Mesenteric fat pad (tissue), 1 donor: ENCODE measurements at places on chromosomes 6 and 20. TPM values are rescaled to one million over a fixed set of nuclear protein-coding genes. Genes with fewer than 3 reads are reported as not detected.

DNA sequence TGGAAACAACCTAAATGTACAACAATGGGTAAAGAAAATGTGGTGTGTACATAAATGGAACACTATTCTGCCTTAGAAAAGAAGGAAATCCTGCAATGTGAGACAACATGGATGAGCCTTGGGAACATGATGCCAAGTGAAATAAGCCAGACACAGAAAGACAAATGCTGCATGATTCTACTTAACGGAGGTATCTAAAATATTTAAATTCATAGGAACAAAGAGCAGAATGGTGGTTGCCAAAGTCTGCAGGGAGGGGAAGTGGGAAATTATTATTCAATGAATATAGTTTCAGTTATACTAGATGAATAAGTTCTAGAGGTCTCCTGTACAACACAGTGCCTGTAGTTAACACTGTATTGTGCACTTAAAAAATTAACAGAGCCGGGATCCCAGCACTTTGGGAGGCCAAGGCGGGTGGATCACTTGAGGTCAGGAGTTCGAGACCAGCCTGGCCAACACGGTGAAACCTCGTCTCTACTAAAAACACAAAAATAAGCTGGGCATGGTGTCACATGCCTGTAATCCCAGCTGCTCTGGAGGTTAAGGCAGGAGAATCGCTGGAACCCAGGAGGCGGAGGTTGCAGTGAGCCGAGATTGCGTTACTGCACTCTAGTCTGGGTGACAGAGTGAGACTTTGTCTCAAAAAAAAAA is 71.4 kb upstream of the SNX9 start:
- no peak for DNase-seq

DNA sequence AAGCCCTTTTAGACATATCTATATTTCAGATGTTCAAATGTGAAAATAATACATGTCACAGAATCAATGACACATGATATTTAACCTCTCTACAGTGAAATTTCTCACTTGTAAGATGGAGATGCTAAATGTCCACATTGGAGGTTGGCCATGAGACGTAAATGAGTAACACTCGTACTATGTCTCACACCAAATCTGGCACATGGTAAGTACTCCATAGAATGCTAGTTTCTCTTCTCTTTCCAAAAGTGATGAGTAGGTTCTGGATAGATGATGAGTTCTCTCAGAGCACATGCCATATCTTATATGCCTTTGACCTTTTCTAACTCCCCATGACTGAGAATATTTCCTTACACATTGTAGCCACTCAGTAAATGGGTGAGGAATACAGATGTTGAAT is 17.7 kb downstream of the GFOD1 start:
- no peak for DNase-seq

DNA sequence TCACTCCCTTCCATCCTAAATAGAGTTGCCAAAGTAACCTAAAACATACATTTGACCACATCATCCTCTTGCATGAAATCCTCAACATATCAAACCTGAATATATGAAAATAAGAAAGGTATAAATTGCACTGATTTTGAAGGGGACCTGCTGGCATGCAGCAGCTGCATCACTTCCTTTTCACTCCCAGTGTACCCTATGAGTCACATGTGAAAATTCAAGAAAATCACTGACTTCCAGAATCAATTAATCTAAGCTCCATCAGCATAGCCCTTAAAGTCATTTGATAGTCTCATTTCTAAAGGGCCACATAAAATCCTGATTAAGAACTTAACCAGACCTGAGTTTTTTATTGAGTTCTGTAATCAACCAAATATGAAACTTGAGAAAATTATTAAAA is 24.3 kb downstream of the SNX14 start:
- no peak for DNase-seq

Gene HMGCLL1
- 0.29 TPM for total RNA-seq

DNA sequence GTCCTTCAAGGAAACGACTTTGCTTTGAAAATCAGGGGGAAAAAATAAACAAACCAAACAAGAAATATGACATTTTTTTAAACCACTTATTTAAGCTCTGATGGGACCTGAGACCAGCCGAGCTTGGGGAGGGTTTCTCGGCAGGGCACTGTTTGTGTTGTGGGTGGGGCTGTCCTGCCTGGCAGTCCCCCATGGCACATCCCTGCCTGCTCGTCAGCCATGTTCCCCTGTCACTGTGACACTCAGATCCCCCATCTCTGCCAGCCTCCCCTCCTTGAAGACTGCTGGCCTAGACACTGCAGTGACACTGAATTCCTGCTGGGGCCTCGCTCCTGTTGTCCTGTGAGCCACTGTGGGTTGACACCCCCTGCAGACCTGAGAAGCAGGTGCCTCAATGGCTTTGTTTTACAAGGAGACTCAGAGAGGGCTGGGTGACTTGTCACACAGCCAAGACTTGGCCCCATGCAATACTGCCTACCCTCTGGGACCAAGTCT is 95.1 kb upstream of the PTPN1 start:
- no peak for DNase-seq

DNA sequence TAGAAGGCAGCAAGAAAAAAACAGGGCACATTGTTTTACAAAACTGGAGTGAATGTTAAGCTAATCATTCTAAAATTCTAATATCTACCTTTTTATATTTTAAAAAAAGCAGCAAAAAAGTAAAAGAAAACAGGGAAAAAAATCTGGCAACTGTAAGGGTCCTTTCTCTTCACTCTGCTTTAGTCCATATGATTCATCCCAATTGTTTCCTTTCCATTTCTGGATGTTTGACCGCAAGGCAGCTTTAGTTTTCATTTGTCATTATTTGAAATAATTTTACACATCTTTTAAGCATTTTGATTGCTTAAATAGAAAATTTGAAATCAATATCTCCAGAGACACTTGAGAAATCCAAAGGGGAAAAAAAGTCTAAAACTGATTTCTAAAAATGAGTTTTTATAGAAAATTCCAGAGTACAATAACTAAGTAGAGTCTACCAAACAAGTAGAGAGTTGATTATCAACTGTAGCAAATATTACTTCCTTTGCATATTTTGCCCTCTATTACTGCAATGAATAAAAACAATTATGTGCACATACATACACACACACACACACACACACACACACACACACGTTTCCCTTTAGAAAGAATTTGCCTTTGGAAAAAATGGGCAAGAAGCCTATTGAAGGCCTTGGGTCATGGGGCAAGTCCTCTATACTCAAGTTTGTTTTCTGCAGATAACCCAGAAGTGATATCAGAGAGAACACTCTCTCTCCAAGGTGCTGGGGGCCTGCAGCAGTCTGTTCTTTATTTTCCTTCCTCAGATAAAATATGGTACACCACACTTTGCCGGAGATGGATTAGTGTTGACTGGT is 259.7 kb downstream of the HACE1 start:
- DNase-seq = no peak

- no peak for DNase-seq
Observed at GRCh38 chr6:46451343-46451742, 39.9 kb downstream of the RCAN2 start.

Gene RALGAPB
- total RNA-seq = 29.7 TPM

Gene LCA5
- 3.1 TPM for total RNA-seq

- DNase-seq = no peak
Observed at GRCh38 chr6:148629592-148630465, 117.0 kb upstream of the UST start.

Gene DEFB132
- total RNA-seq = 1.5 TPM

GRCh38 chr6:158564243-158565121 is 4.6 kb downstream of the TMEM181 start:
- DNase-seq = peak; percentile 37

DNA sequence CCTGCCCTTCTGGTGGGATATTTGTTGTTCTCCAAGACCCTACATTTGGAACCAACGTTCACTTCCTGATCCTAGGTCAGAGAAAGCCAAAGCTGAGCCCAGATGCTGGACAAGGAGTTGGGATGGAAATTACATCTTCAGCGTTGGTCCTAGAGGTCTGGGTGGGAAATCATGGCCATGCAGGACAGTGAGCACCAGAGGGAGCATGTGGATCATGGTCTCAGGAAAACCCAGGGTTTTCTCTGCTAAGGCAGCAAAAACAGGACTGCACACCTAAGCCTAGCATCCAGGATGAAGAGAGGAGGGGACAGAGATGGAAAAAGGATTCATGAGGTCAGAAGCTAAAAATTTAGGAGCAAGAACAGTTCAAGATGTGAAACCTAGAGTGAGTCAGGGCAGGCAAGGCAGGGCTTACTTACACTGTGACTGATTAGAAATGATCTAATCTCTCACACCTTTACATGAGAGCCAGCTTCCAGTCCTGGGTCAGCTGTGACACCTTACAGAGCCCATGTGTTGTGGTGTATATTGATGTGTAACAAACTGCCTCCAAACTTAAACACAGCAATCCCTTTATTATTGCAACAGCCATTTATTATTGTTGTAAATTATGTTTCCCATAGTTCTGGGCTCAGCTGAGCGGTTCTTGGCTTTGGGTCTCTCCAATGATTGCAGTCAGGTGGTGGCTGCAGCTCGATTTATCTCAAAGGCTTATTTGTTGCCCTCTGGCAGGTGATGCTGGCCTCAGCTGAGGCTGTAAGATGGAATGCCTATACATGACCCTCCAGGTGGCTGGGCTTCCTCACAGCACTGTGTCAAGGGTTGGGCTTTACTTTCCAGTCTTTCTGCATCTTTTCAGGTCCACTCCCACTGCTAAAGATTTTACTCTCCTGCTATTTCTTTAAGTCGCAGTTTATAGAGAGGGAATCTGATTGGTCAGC is 6.5 kb downstream of the C20orf202 start:
- DNase-seq = no peak

DNA sequence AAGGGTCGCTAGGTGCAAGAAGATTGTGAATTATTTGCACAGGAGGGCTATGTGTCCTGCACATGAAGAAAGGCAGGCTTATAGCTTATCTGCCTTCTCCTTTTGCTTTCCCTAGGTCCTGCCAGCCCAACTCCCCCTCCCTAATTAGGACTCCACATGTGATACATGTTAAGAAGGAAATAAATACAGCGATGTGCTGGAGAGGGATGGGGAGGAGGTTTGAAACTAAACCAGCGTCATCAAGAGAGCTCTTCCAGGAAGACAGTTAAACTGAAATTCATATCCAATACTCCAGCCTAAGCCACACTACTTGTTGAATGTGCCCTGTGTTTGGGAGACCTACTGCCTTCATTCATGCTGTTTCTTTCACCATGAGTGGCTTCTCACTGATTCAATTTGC is 34.9 kb upstream of the UTRN start:
- no peak for DNase-seq

DNA sequence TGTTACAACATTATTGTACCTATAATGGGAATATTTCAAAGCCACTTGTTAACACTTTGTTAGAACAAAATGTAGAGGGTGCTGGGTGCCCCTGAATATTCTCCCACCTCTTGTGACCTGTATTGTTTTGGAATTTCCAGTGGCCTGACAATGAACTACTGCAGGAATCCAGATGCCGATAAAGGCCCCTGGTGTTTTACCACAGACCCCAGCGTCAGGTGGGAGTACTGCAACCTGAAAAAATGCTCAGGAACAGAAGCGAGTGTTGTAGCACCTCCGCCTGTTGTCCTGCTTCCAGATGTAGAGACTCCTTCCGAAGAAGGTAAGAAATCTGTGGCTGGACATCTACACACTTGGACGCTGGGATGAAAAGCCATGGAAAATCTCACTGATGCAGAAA is 28.9 kb downstream of the PLG start:
- DNase-seq = no peak

- peak; percentile 72 for DNase-seq
Observed at GRCh38 chr20:51487565-51488268, 54.8 kb downstream of the NFATC2 start.

- no peak for DNase-seq
Observed at GRCh38 chr6:38713812-38714211, 1.3 kb upstream of the DNAH8 start.

- DNase-seq = no peak
Observed at GRCh38 chr20:38001173-38001875, 31.9 kb downstream of the TTI1 start.

- DNase-seq = no peak
Observed at GRCh38 chr6:25749837-25750236, 4.7 kb upstream of the SLC17A4 start.

Gene TSPO2
- total RNA-seq = not detected

GRCh38 chr20:16693278-16693677 is 36.5 kb upstream of the SNRPB2 start:
- DNase-seq = no peak

DNA sequence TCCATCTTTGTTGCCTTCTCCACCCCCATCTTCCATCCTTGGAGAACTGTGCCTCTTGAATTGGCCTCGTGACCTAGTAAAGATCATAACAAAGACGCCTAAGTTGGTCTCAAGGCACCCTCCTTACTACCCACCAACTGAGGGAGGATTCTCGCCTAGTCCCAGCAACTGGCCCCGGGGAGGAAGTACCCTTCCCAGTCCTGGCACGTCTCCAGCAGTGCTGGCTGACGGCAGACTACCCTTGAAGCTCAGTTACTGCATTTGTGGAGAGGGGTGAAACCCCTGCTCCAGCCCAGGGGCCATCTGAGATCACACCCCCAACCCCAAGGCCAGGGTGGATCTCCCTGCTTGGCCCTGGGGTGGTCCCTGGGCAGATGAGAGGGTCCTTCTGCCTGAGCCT is 2.1 kb upstream of the OSBPL2 start:
- DNase-seq = no peak

DNA sequence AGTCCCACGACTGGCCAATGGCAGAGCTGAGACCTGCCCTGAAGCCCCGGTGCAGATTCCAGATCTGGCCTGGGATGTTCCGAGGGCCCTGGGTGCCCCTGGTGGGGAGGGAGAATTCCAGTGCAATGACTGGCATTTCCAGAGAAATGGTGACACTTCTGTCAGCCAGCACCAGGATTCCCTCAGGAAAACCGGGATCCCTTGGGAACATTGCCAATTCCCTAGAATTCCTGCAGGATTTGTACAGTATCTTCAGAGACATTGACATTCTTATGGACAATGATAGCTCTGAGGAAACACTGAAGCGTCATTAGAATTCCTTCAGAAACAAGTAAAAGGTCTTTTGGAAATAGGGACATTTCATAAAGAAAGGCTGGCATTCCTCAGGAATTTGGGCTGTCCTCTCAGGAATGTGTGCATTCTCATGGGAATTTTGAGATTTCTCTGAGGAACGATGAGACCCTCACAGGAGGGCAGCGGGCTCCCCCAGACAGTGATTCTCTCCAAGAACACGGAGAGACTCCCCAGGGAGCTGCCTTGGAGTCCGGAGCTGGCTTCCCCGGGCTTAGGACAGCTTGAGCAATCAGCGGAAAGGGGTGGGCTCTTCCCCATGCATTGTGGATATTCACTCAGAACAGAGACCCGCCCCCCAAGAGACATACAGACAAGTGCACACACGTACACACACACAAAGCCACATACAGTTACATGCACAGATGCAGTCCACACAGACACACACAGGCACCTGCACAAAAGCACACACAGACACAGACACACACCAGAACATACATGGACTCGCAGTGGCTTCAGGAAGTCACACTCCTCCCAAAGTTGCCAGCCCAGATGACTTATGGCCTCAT is 35.2 kb upstream of the BPIFA2 start:
- DNase-seq = no peak

GRCh38 chr6:66094615-66095014 is 387.6 kb upstream of the EYS start:
- DNase-seq = peak; percentile 85

Gene FABP7
- not detected for total RNA-seq

Gene C20orf141
- total RNA-seq = 0.84 TPM

Gene ZNF341
- 3.1 TPM for total RNA-seq
